ENCODE measurements at places on chromosomes 13 and 19.

DNA sequence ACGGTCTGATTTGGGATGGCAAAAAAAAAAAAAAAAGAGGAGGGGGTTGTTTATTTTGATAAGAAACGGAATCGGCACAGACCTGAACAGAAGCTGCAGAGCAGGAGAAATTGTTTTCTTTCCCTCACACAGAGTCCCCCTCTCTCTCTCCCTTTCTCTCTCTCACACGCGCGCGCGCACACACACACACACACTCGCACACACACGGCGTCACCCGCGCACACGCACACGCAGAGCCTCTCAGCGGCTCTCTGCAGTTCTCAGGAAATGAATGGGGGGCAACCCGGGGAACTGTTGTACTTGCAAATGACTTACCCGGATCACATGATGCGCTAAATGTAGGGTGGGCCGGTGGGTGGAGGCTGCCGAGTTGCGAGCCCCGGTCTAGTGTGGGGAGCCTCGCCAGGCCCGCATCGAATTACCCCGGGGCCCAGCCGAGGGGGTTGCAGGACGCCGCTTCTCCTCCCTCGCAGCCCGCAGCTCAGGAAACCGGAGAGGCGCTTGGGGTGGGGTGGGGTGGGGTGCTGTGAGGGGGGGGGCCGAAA, 475 bp downstream of the KLF12 start:
- DNase-seq = peak; percentile 95

DNA sequence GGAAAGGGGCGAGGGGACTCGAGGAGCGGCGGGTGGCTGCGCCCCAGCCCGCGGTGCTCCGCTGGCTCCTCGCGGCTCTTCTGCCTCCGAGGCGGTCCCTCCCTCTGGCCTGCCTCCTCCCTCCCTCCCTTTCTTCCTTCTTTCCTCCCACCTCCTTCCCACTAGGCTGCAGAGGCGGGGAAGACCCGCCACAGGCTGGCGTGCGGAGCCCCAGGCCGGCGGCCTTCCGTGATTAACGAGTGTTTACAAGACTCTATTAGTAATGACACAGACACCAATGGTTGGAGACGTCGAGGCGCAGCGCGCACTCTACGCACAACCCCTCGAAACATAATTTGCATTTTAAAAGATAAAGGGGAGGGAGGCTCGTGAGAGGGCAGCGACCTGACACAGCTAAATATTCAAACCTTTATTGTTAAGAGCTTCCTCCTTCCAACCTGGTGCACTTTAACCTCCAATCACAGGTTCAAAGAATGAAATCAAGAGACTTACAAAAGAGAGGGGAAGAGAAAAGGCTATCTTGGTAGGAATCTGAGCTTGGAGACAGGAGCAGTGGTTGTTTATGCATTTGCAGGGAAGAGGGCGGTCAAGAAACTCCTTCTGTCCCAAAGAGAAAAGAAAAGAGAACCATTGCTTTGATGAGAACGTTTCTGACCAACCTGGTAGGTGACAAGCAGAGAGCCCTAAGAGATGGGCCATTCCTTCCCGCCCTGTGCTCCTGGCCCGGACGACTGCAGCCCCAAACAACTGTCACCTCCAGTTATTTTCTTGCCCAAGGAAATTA, at the start of gene CDX2:
TSS of gene CDX2 (minus strand) at position 234 of the 784 bp plus-strand sequence. CDS start 309 bp downstream, outside the sequence.
- DNase-seq = no peak

GRCh38 chr19:40745402-40745780, 4.9 kb downstream of the ACTMAP start:
- DNase-seq = no peak

DNA sequence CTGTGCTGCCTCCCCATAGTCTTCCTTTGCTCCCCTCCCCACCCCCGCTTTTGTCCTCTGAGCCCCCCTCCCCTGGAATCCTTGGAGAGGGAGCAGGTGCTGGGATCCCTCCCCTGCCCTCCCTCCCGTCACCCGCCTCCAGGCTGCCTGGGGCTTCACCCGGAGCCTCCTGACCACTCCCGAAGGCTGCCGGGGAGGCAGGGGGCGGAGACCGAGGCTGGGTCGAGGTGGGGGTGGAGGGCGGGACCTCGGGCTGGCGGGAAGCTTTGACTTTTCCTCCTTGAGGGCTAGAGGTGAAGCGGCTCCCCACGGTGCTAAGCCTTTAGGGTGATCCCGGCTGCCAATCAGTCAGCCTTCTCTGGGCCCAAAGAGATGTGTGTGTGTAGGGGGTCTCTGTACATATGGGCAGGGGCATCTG, 1.5 kb downstream of the KMT5C start:
- DNase-seq = peak; percentile 75

DNA sequence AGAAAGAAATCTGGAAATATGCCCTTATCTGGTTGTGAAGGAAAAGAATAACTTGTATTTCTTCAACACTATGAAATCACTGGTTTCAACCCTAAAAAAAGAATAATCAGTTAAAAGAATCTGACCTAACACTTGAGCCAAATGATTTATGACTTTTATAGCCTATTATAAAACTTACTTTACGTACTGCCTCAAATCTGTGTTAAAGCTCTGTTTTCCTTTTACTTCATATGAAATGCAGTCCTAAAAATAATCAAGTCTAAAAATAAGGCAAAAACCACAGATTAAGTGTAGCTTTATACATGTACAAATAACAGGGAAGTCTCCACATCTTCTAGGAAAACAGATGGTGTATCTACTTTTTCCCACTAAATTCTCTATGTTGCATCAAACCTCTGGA, 101.3 kb downstream of the VWA8 start:
- no peak for DNase-seq

GRCh38 chr13:54852831-54853230, 1824.2 kb downstream of the OLFM4 start:
- no peak for DNase-seq

DNA sequence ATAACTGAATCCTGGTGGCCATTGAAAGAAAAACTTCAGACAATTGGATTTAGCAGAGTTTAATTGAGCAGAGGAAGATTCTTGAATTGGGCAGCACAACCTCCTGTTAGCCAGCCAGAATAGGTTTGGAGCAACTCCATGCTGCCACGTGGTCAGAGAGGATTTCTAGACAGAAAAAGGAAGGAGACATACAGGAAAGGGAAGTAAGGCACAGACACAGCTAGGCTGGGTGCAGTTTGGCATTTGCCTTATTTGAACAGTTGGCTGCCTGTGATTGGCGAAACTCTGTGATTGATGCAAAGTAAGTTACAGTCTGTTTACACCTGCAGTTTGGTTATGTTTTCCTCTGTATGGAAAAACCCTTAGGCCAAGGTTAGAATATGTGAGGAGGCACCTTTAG, 85.8 kb upstream of the SPATA13 start:
- no peak for DNase-seq

DNA sequence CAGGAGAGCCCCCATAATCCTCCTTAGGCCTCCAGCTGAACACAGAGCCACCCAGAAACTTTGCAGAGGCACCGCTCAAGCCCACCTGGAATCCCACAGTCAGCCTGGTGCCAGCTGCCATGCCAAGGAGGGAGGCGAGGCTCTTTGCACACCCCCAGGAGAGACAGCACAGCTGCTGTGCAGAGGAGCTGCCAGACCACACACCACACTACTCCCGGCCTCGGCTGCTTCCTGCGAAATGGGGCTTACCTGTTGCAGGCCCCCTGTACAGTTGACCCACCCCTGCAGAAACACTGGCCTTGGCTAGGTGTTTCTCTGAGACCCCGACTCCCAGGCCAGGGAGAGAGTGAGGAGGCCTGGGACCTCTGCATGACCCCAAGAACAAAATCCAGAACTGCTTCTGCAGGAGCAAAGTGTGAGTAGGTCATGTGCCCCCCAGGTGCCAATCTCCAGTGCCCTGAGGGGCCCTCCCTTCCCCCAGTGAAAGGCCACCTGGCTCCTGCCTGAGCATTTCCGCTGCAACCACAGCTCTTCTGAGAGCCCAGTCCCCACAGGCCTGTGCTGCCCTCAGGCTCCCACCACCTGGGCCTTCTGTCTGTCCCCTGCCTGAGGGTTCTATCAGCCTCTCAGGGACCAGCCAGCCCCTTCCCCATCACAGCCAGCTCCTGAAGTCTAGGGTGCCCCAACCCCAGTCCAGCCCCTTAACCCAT, 580.4 kb downstream of the UQCRFS1 start:
- no peak for DNase-seq

- no peak for DNase-seq
Observed at GRCh38 chr19:16002406-16003384, 53.9 kb downstream of the OR10H4 start.

GRCh38 chr13:91785431-91786119, 387.2 kb downstream of the GPC5 start:
- no peak for DNase-seq

- no peak for DNase-seq
Observed at GRCh38 chr19:29162694-29163093, 50.3 kb downstream of the UQCRFS1 start.

- DNase-seq = no peak
Observed at GRCh38 chr19:30760014-30760413, 387.8 kb downstream of the ZNF536 start.

- no peak for DNase-seq
Observed at GRCh38 chr13:65314008-65314407, 1916.1 kb downstream of the PCDH9 start.

GRCh38 chr19:44745887-44746600, 2.5 kb upstream of the BCL3 start:
- DNase-seq = no peak

Measured in activated CD8-positive, alpha-beta memory T cell treated with anti-CD3 and anti-CD28 coated beads, Interleukin-2, amount 10 ng/mL, durations not matched to agents 7 days and 5 days (primary cell).